Stimulated activated CD4-positive, alpha-beta T cell treated with anti-CD3 and anti-CD28 coated beads, TNF-alpha, amount 100 ng/mL, for 48 hours (primary cell): ENCODE measurements at places on chromosomes 7 and 10.

DNA sequence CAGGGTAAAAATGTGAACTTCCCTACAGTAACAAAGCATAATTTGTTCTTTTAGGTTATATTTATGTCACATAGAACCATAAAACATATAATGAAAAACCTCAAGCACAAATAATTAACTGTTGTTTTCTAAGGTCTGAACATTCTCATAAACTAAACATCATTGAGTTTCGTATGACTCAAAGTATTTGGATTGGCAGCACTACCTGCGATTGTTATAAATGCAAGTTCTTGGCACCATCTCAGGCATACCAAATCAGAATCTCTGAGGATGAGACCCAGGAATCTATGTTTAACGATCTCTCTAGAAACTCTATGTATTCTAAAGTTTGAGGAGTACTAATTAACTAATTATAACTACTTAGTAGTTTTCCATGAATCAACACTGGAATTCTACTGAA, 22.5 kb downstream of the ORC5 start:
- DNase-seq: no peak

- no peak for DNase-seq
Observed at GRCh38 chr7:68699090-68699711, 899.1 kb upstream of the AUTS2 start.

GRCh38 chr10:66680886-66681285, 244.9 kb upstream of the LRRTM3 start:
- DNase-seq: no peak

DNA sequence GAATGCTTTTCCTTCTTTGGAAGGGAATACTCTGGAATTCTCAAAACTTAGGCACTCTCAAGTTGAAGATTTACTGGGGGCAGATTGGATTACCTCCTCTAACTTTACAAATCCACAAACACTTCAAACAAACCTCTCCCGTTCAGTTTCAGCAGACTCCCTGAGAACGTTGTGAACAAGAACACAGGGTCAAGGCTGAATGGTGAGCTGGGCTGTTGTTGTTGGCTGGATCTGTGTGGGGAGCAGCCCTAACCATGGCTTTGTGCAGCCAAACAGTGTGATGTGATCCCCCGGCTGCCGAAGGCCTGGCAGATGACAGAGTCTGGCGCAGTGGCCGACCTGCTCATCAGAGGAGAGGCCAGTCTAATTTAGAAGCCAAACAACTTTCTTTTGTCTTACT, 93.1 kb downstream of the BMPER start:
- no peak for DNase-seq

- DNase-seq: no peak
Observed at GRCh38 chr7:20133803-20134202, 83.4 kb downstream of the MACC1 start.

DNA sequence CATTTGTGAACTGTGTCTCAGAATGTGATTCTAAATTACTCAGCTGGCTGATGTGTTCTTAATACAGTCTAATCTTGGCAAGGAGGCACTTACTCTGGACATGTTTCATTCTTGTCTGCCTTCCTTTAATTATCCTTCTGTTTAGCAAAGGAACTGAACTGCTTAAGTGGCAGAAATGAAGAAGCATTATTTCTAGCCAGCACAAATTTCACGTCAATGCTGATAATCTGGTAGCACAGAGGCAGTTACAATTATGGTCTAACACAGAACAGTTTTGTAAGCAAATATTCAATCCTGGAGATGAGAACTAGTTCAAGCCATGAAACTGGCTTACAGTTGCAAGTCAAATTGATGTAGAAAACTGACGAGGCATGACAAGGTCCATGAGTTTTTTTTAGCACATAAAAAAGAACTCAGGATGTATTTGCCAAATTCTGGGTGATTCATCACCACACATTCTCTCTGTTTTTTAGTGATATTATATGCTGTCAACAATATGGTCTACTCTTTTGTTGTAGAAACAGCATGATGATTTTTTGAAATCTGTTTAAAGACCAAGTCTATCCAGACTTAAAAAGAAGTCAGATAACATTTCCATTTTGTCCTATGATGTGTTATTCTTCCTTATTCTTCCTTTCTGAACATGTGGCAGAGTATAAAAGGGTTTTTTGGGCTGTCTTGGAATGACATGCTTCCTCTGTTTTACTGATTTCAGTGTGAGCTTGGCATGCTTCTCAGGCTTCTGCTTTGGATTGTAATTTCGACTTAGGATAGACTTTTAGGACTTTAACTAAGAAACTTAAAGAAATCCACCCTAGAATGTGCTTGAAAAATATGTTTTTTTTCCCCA, 154.8 kb downstream of the DNAJB9 start:
- no peak for DNase-seq

- no peak for DNase-seq
Observed at GRCh38 chr10:116121640-116122525, 151.1 kb downstream of the GFRA1 start.

DNA sequence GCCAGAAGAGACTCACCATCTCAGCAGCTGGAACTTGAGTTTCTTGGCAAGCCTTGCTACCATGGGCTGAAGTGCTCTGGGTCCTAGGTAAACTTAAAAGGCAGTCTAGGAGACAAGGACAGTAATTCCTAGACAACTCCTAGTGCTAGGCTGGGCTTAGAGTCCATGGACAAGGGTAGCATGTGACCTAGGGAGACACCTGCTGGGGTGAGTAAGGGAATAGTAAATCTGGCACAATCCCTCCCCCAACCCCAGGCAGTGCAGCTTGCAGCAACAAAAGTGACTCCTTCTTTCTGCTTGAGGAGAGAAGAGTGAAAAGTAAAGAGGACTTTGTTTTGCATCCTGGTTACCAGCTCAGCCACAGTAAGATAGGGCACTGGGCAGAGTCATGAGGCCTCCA, 316.5 kb upstream of the IMMP2L start:
- no peak for DNase-seq

- DNase-seq: no peak
Observed at GRCh38 chr10:94217411-94217810, 145.3 kb downstream of the NOC3L start.

DNA sequence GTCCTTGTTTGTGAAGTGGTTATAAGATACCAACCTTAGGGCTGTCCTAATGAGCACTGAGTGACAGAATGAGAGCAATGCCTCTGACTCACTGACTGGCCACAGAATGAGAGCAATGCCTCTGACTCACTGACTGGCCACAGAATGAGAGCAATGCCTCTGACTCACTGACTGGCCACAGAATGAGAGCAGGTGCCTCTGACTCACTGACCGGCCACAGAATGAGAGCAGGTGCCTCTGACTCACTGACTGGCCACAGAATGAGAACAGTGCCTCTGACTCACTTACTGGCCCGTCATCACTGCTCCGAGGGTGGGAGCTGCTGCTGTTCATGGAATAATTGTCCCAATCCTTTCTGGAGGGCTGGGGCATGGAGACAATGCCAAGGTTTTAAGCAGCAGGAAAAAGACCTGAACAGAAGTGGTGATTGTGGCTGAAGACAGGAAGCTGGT, 265.2 kb upstream of the PPP2R2D start:
- DNase-seq: no peak

GRCh38 chr7:4136036-4136435, 546.1 kb upstream of the FOXK1 start:
- no peak for DNase-seq

DNA sequence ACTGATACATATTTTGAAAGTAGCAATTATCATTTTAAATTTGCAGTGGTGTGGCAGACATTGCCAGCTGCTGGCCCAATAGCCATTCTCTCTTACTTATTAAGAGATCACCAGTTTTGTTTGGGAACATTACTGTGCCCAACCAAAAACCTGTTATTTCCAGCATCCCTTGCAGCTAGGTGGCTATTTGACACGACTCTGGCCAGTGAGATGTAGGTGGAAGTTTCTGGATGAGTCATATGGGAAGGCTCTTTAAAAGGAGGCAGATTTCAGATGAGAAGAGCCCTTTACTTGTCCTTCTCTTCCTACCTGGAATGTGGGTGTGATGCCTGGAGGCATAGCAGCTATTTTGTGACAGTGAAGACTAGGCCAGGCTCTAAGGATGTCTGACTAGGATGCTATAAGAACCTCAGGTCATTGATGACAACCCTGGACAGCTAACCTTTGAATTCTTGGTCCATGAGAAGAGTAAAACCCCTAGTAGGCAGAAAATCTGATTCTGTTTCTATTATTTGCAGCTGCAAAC, 77.9 kb downstream of the CARD11 start:
- DNase-seq: no peak

- DNase-seq: no peak
Observed at GRCh38 chr10:112039823-112040222, 143.7 kb downstream of the GPAM start.

DNA sequence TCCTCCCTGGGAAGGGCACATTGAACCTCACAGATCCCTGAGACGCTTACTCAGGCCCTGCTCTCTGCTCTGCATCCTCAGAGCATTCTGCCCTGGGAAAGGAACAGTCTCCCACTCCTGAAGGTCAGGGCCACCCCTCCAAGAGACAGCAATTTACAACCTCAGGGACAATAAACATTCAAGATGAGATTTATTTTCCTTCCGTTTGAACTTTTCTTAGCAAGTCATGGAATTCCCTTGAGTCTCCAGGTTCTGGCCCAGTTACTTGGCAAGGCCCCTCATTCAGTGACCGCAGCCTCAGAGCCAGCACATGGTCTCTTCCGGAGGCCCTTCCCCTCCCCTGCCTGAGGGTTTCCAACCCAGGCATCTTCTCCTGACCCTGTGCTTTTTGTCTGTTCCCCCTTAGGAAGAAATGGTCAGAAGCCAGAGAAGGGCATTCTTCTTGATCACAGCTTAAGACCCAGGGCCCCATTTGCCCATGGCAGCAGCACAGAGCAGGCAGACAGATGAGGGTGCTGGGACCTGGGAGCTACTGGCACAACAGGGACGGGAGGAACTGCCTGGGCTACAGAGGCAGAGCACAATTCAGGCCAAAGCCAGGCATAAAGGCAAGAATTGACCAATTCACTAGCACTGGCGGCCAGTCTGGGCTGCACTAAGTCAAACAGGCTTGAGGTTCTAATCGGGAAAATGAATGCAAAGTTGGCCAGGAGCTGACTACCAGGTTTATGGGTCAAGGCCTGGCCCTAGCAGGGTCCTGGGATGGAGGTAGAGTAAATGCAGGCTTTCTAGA, 56.7 kb downstream of the VSTM4 start:
- DNase-seq: no peak
